ENCODE measurements at places on chromosomes 12 and 14. TPM values are rescaled to one million over a fixed set of nuclear protein-coding genes. Genes with fewer than 3 reads are reported as not detected.

DNA sequence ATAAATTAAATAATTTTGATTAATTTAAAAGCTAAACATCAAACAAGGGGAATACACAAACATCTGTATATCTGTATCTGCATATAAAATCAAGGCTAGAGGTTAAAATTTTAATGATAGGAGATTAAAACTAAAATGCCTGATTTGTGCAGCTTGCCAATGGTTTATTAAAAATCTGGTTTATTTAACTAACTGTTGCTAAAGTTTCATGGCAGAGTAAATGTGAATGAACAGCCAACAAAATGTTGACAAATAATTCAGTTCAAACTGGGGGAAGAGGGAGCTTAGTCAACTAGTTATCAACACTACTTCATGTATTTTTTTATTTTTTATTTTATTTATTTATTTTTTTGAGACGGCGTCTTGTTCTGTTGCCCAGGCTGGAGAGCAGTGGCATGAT lies 43.0 kb downstream of the BTG1 start:
- H3K27me3 ChIP-seq, result no peaks in the 10 kb centered on the region
- H3K4me3 ChIP-seq, result no peak overlapping the region
- H3K36me3 ChIP-seq, result no peaks in the 10 kb centered on the region
- no peak overlapping the region for H3K27ac ChIP-seq
- no peaks in the 10 kb centered on the region for H3K4me1 ChIP-seq

Gene IFNG-AS1
- 1.6 TPM for total RNA-seq

Gene FLRT2
- not detected for total RNA-seq

Gene DPPA3
- total RNA-seq, result not detected

DNA sequence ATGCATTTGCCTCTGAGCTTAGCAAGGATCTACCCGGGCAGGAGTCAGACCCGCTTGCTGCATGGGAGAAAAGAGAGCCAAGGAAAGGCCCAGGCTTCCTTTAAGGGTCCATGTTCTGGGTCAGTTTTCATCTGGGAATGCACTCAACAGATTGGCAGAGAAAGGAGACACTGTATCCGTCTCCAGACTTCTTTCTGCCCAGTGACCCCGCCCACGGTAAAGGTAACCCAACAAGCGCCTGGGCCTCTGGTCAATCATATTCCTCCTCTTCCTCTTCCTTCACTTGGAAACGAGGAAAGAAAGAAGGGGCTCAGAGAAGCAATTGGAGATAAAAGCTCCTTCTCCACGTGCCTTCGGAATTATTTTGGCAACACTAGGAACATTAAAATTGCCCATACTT lies 27.1 kb upstream of the TCP11L2 start:
- no peak overlapping the region for H3K4me3 ChIP-seq
- no peaks in the 10 kb centered on the region for H3K4me1 ChIP-seq
- DNase-seq, result no peak
- H3K27me3 ChIP-seq, result no peaks in the 10 kb centered on the region
- no peaks in the 10 kb centered on the region for H3K36me3 ChIP-seq

Gene ERP29
- total RNA-seq, result 51.6 TPM

- H3K4me3 ChIP-seq, result no peak overlapping the region
- no peaks in the 10 kb centered on the region for H3K4me1 ChIP-seq
- no peaks in the 10 kb centered on the region for H3K36me3 ChIP-seq
- H3K27me3 ChIP-seq, result no peaks in the 10 kb centered on the region
These were observed 96.9 kb downstream of the ADGRD1 start for GRCh38 chr12:131050463-131051154.

Gene FITM1
- total RNA-seq, result 2.3 TPM

Gene TMTC1
- 2.0 TPM for total RNA-seq

DNA sequence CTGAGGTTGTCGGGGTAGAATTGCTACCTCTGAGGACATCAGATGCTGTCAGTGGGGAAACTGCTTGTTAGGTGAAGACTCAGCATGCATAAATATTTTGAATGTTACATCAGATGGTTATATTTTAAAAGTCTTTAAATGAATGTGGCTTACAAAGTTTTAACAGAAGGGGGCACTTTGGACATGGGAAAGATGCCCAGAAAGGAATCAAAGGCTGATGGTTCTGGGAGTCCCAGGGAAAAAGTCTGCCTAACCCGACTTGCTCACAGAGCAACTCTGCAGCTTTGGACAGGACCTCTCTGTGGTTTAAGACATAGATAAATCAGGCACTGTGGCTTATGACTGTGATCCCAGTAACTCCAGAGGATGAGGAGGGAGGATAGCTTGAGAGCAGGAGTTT lies 474.9 kb downstream of the ATP23 start:
- DNase-seq, result no peak
- no peak overlapping the region for H3K27ac ChIP-seq
- H3K4me1 ChIP-seq, result no peaks in the 10 kb centered on the region
- H3K4me3 ChIP-seq, result no peak overlapping the region

Gene ABCC9
- total RNA-seq, result 0.05 TPM

DNA sequence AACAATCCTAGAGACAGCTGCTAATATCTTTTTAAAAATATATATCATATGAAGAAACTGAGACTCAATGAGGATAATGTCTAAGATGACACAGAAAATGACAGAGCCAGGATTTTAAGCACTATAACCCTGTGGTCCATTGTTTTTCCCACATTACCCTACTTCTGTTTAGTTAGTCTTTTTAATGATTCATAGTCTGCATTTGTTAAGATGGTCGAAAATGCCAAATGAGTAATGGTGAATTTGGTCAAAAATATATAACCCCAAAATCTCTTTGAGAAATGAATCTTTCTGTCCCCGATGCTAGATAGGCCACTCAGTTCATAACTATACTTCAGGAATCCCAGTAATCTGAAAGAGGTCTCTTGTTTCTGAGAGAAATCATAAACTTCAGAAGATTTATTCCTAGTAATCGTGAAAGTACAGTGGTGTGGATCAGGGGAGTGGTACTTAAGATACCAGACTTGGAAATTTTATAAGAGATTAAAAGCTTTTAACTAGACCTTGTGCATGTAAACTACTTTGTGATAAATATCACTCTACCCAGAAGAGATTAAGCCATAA lies 10.8 kb downstream of the RTRAF start:
- H3K4me3 ChIP-seq, result no peak overlapping the region
- DNase-seq, result no peak
- H3K4me1 ChIP-seq, result no peaks in the 10 kb centered on the region
- no peak overlapping the region for H3K27ac ChIP-seq
- no peaks in the 10 kb centered on the region for H3K27me3 ChIP-seq

DNA sequence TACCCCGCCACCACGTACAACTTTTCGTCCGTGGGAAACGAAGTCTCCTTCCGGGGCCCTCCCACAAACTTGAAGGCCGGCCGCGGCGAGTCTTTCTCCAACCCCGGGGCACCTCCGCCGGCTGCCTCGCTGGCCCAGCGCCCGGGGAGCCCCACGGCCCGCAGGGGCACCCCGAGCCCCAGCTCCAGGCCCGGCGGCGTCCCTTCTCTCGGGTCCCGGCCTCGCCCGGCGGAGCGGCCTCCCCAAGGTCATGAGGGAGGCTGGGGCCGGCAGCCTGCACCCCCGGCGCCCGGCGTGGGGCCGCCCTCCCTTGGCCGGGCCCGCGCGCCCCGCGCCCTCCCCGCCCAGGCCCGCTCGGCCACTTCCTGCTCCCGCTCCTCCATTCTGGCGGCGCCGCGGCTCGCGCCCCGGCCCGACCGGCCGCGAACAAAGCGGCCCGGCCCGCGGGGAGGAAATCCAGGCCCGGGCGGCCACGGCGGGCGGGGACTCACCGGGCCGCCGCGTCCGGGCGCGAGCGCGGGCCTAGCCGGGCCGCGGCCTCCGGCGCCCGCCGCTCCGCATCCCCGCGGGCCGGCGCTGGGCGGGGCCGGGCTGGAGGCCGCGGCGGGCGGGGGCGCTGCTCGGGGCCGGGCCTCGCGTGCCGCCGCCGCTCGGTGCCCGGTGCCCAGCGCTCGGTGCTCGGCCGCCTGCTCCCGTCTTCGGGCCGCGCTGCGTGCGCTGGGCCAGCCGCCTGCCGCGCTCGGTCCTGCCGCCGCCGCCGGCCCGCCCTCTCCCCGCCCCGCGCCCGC lies at the start of gene AKT1:
TSS of gene AKT1 (minus strand) at position 756 of the 788 bp plus-strand sequence. CDS start 3,105 bp downstream, outside the sequence.
- peak within 1 kb of the TSS; percentile 50 for H3K4me3 ChIP-seq
- H3K4me1 ChIP-seq, result peaks cover 50% of the 10 kb centered on the region
- peaks cover 21% of the 10 kb centered on the region for H3K36me3 ChIP-seq
- DNase-seq, result peak; percentile 54
- H3K27me3 ChIP-seq, result no peaks in the 10 kb centered on the region

DNA sequence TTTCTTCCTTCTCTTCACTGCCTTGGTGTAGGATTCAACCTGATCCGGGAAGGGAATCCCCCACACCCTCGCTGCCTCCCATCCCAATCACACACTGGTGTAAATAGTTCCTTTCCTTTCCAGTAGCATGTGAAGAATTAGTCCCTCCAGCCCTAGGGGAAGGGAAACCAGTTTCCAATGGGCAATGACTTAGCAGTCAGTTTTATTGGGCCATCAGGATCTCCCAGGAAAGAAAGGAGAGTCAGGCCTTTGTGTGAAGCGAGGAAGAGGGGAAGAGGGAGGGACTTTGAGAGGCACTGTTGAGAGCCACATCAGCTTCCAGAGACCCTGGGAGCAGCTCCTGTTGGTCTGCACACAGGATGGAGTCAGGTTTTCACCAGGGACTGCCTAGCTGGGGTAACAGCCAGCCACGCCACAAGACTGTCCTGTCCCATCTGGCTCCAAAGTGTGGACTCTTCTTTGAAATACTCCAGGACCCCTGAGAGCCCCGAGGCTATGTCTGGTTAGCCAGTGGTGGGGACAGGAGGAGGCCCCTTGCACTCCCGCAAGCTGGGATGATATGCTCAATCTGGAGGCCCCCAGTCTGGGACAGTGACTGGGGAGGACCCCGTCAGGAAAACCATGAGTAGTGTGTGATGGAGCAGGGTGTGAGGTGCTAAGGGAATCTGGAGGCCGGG lies 27.9 kb downstream of the MOAP1 start:
- no peak for DNase-seq
- H3K4me1 ChIP-seq, result no peaks in the 10 kb centered on the region
- H3K27ac ChIP-seq, result no peak overlapping the region
- no peaks in the 10 kb centered on the region for H3K27me3 ChIP-seq

- no peak overlapping the region for H3K27ac ChIP-seq
- no peaks in the 10 kb centered on the region for H3K27me3 ChIP-seq
- H3K36me3 ChIP-seq, result no peaks in the 10 kb centered on the region
These were observed 44.7 kb upstream of the BMP4 start for GRCh38 chr14:54001189-54001878.

- H3K4me3 ChIP-seq, result no peak overlapping the region
- no peaks in the 10 kb centered on the region for H3K36me3 ChIP-seq
- H3K4me1 ChIP-seq, result no peaks in the 10 kb centered on the region
- DNase-seq, result no peak
These were observed 7.6 kb downstream of the AJUBA start for GRCh38 chr14:22974530-22975313.

Gene CCDC196
- not detected for total RNA-seq

- DNase-seq, result peak; percentile 11
- H3K4me3 ChIP-seq, result no peak overlapping the region
- H3K4me1 ChIP-seq, result peaks cover 17% of the 10 kb centered on the region
- H3K27me3 ChIP-seq, result no peaks in the 10 kb centered on the region
These were observed 26.8 kb downstream of the FERMT2 start for GRCh38 chr14:52923902-52924575.

- no peak for DNase-seq
- H3K27me3 ChIP-seq, result no peaks in the 10 kb centered on the region
- H3K4me3 ChIP-seq, result no peak overlapping the region
- H3K36me3 ChIP-seq, result no peaks in the 10 kb centered on the region
These were observed 38.2 kb upstream of the MAP1LC3B2 start for GRCh38 chr12:116520801-116521471.

Gene CLEC2A
- total RNA-seq, result not detected

- no peaks in the 10 kb centered on the region for H3K4me1 ChIP-seq
- no peak for DNase-seq
- H3K27ac ChIP-seq, result no peak overlapping the region
- H3K36me3 ChIP-seq, result no peaks in the 10 kb centered on the region
These were observed 39.5 kb downstream of the E2F7 start for GRCh38 chr12:77025782-77026314.

GRCh38 chr12:27787559-27787958 lies 7.5 kb upstream of the MANSC4 start:
- no peak for DNase-seq
- no peaks in the 10 kb centered on the region for H3K27me3 ChIP-seq
- no peak overlapping the region for H3K27ac ChIP-seq
- no peaks in the 10 kb centered on the region for H3K4me1 ChIP-seq
- H3K36me3 ChIP-seq, result peaks cover 12% of the 10 kb centered on the region
- H3K4me3 ChIP-seq, result no peak overlapping the region

Gene LRP1-AS
- not detected for total RNA-seq

- H3K4me3 ChIP-seq, result no peak overlapping the region
- no peaks in the 10 kb centered on the region for H3K36me3 ChIP-seq
- no peaks in the 10 kb centered on the region for H3K4me1 ChIP-seq
- no peak for DNase-seq
- no peaks in the 10 kb centered on the region for H3K27me3 ChIP-seq
These were observed 136.5 kb upstream of the CPM start for GRCh38 chr12:69069479-69069878.

GRCh38 chr12:8078398-8078797 lies 3.7 kb upstream of the NECAP1 start:
- peak; percentile 87 for DNase-seq
- no peak overlapping the region for H3K4me3 ChIP-seq
- no peaks in the 10 kb centered on the region for H3K36me3 ChIP-seq

Gene RTL1
- not detected for total RNA-seq

Gene ZNF140
- total RNA-seq, result 8.8 TPM

Gene FIGNL2
- total RNA-seq, result 1.5 TPM
